Ascending aorta (tissue), 2 donors: ENCODE measurements at places on chromosomes 1 and 21. TPM values are rescaled to one million over a fixed set of nuclear protein-coding genes. Genes with fewer than 3 reads are reported as not detected.
A peak's percentile ranks its signal among the peaks of the same experiment; 100 is the strongest.

AADACL3 gene
- total RNA-seq, result not detected

GRCh38 chr21:42343101-42343500 is 7.7 kb downstream of the TFF2 start:
- no peaks in the 10 kb centered on the region for H3K4me1 ChIP-seq
- no peaks in the 10 kb centered on the region for H3K36me3 ChIP-seq
- no peaks in the 10 kb centered on the region for H3K27me3 ChIP-seq
- H3K4me3 ChIP-seq, result no peak overlapping the region

GRCh38 chr1:63920154-63921117 is 146.6 kb downstream of the ROR1 start:
- H3K4me1 ChIP-seq, result no peaks in the 10 kb centered on the region
- no peaks in the 10 kb centered on the region for H3K36me3 ChIP-seq
- DNase-seq, result no peak
- peak overlapping the region; percentile 72 for H3K27ac ChIP-seq

DNA sequence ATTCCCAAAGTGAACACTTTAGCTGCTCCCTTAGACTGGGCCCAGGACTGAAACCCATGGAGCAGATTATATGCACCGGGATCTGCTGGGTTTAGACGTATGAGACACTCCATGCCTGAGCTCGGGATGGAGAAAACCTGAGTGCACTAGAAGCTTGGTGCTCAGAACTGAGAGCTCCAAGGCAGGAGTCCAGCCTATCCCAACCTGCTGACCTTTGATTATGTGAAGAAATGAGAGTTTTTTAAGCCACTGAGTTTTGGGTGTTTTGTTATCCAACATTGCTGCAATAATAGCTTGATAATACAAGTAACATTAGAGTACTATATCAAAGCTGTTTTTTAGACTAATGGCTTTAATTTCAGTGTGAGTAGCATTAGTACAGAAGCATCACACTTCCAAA is 131.5 kb upstream of the KCNK1 start:
- H3K4me3 ChIP-seq, result no peak overlapping the region
- H3K36me3 ChIP-seq, result no peaks in the 10 kb centered on the region
- no peaks in the 10 kb centered on the region for H3K4me1 ChIP-seq
- no peak for DNase-seq
- H3K27ac ChIP-seq, result no peak overlapping the region

DNA sequence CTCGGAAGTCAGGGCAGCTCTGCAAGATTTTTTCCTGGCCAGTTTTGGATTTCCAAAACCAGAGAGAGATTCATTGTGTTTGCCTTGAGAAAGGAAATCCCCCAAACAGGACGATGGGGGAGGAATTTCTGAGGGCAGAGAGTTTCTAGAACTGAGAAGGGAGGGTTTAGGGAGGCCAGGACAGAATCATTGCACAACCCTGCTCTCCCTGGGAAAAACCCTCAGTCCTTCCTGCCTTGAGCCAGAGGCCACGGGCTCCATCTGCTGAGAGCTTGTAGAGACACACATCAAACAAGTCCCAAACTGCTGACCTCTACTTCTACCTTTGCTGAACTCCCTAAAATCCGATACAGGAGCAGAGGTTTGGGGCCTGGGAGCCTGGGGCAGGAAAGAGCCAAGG is 99.7 kb downstream of the NMNAT2 start:
- no peaks in the 10 kb centered on the region for H3K27me3 ChIP-seq
- H3K36me3 ChIP-seq, result no peaks in the 10 kb centered on the region
- DNase-seq, result peak; percentile 55
- peak overlapping the region; percentile 69 for H3K27ac ChIP-seq
- H3K4me3 ChIP-seq, result no peak overlapping the region
